ENCODE measurements at places on chromosomes 7 and 10.

DNA sequence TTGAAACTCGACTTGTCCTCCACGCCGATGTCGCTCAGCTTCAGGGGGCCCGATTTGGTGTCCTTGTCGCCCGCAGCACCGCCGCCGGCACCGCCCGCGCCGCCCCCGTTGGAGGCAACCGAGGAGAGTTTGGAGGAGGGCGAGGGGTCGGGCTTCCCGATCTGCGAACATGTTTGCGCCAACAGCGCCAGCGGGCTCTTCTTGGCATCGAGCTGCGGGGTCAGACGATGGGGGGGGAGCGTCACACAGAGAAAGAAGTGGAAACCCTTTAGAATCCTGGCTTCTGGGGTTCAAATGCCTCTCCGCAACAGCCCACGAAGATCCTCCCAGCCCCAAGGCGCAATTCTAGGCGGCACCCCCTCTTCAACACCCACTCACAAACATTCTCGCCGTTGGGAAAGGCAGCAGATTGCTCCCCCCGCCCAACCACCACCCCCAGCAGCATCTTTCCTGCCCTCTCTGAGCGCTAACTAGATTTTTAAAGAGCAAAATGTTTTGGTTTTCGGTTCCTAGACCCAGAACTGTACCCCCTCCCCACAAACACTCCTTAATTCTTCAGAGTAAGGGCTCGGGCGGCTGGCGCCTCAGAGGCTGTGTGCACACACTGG lies 1.3 kb downstream of the ZNF503 start:
- no peak for DNase-seq

DNA sequence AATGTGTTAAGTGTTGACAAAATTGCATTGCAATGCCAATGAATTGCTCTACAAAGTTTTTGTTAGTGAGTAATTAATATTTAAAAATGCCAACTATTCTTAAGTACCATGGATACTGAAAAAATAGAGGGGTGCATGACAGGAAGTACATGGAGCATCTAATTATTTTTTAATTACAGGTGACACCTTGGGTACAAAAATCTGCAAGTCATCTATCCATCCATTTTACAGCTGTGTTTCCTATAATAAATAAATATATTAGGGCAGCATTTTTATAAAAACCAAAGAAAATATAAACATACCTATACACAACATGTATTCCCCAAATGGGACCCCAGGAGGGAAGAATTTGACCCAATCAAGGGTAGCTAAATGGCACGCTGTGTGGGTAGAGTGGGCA lies 304.6 kb downstream of the XPNPEP1 start:
- DNase-seq = no peak

GRCh38 chr7:80453699-80454340 lies 58.0 kb downstream of the GNAT3 start:
- DNase-seq = no peak

DNA sequence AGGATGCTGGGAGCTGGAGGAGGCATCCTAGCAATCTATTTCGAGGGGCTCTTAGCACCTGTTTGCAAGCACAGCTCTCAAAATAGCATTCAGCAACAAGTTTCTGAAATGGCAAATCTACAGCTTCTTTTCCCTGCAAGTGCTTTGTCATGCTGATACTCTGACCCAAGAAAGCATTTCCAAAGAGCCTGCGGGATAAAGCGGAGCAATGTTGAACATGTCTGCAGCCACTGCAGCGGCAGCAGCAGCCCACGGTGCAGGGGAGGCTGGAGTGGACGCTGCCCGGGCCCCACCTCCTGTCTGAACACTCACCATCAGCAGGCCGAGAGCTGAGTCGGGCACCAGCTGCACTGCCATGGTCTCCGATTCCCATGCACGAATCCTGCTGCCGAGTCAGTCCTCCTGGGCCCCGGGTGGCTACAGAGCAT lies 964 bp downstream of the FRMD4A start:
- DNase-seq = no peak

DNA sequence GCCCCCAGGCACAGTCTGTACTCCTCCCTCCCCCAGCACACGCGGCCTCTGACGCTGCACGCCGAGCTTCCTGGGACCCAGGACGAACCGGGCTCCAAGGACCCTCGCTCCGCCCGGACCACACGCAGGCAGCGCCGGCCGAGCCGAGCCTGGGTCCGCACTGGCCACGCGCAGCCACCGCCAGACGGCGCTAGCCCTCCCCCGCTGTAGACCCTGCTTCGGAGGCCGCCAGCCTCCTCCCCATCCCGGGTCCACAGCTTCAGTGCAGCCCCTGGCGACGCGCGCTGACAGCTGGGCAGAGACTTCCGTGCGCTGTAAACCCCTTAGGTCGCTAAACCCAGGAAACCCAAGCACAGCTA lies 936 bp upstream of the TCERG1L start:
- no peak for DNase-seq

- DNase-seq = no peak
Observed at GRCh38 chr10:119651514-119652360, 557 bp downstream of the BAG3 start.

- no peak for DNase-seq
Observed at GRCh38 chr7:28093623-28094232, 86.9 kb downstream of the JAZF1 start.

DNA sequence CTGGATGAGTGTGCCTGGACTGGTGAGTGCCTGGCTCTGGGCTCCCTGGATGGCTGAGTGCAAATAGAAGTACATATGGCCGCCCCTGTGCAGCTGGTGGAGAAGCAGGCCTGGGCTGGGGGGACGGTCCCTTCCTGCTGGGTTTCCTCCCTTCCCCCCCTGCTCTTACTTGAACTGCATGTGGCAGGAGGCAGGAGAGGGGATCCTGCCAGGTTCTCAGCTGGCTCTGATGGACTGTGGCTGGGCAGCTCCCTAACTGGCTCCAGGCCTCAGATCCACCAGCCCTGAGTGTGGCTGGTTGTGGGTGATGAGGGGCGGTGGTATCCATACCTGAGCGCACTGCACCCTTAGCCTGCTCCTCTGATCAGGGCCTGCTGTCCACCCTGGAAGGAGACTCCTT lies 26.9 kb downstream of the ADCY1 start:
- no peak for DNase-seq

DNA sequence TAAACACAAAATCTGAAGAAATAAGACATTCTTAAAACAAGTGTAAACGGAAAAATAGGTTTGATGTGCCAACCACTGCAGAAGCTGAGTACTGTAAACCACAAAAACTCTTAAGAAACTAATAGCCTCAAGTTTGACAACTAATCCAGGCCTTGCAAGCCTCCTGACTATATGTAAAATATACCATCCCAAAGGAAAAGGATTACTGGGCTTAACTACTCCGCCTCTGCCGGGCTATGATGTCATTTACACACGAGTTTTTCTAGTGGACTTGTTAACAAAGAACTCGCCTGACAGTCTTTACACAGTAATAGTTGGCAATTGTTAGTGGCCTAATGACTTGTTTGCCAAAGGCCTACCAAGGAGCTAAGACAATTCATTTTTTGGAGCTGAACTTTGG lies 2.1 kb downstream of the KIF5B start:
- no peak for DNase-seq

- DNase-seq = no peak
Observed at GRCh38 chr10:106147021-106147420, 1017.5 kb downstream of the SORCS1 start.

- no peak for DNase-seq
Observed at GRCh38 chr7:135317676-135318325, 84.2 kb downstream of the STRA8 start.

DNA sequence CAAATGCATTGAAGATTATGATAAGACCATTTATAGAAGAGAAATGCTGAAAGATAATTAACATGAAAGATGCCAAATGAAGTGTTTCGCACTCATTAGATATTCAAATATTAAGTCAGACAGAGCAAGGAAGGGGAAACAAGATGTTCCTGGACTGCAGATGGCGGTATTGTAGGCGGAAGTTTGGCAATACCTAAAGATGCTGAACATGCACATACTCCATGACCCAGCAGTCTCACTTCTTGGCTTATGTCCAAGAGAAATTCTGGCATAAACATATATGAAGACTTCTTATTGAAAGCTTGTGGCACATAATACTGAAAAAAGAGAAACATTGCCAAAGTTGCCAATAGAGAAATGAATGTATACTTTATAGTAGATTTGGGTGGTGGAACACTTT lies 325.4 kb upstream of the SEMA3C start:
- DNase-seq = no peak

DNA sequence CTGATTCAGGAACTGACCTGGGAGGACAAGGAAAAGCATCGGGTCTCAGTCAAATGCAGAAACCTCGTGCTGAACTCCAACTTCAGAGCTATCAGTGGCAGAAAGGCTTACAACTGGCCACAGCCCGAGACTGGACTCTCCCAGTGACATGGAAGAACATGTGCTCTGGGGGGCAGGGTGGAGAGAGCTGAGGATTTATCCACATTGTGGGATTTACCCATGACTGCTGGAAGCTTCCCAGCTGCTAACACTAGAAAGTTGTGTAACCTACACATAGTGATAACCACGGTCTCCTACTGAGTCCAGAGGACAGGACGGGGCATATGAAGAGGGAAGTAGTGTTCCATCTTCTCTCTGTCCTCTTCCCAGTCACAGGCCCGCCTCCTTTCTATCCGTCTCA lies 103.4 kb downstream of the ITIH5 start:
- no peak for DNase-seq

GRCh38 chr10:30176776-30177533 lies 117.6 kb upstream of the JCAD start:
- no peak for DNase-seq

GRCh38 chr10:118850418-118851061 lies 95.8 kb upstream of the CACUL1 start:
- DNase-seq = peak; percentile 35

- DNase-seq = no peak
Observed at GRCh38 chr10:45471059-45471458, 97.0 kb downstream of the ALOX5 start.

- no peak for DNase-seq
Observed at GRCh38 chr7:2635810-2636701, 4.3 kb downstream of the TTYH3 start.

DNA sequence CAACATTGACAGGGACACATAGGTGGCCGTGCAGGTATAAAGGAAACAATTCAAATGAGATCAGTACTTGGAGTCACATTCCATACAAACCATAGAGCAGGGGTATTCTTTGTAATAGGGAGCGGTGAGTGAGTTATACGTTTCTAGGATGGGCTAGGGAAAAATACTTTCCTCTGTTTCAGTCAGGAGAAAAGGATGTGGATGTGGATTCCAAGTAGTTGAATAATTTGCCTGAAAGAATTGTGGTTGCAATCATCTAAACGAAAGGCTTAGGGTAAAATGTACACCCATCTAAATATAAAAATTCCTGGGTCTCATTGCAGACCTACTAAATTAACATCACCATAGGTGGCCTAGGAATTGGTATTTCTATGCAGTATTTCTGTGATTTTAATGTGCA lies 270.7 kb upstream of the IGFBP3 start:
- no peak for DNase-seq

DNA sequence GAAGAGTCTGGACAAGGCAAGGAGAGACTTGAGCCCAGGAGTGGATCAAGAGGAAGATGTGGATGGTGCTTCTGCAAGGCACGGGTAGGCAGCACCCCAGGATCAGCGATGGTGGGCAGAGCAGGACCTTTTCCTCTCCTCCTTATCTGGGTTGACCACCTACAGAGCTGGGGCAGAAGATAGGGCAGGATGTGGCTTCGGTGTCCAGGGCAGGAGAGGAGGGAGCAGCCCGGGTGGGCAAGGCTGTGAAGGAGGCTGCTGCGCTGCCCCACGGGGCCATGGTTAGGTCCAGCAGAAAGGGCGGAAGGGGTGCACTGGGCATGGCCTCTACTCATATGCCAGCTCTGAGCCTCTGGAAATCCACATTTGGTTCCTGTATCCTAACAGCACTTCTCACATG lies 20.0 kb upstream of the PARP12 start:
- no peak for DNase-seq

DNA sequence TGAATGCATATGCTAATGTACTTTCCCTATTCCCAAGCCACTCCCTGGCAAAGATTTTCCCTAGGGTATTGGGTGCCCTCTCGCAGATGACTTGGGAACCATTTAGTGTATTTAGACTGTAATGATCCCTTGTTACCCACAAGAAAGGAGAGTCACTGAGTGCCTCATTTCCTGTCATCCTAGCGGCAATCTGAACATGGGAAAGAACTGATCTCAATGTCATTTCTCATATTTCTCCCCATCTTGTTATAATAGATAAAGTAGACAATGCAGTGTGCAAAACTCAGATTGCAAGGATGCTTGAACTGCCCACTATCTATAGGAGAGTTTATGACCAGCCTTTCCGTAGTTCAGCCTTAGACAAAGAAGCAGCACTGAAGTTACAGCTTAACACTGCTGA lies 123.3 kb downstream of the MICU1 start:
- no peak for DNase-seq

DNA sequence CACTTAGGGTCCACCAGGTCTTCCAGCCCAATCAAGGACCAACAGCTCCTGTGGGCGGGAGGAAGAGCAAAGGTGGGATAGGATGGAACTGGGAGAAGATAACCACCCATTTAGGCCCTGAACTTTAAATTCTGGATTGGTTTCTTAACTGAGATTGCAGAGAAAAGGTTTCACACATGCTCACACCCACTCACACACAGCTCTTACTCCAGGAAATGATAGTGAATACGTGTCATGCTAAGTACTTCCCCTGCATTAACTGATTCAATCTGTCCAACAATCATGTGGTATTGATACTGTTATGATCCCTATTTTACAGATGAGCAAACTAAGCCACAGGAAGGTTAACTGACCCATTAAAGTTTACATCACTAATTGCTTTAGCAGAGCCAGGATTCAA lies 4.6 kb upstream of the CYP3A4 start:
- no peak for DNase-seq

- DNase-seq = no peak
Observed at GRCh38 chr7:24958399-24958798, 21.6 kb downstream of the OSBPL3 start.

DNA sequence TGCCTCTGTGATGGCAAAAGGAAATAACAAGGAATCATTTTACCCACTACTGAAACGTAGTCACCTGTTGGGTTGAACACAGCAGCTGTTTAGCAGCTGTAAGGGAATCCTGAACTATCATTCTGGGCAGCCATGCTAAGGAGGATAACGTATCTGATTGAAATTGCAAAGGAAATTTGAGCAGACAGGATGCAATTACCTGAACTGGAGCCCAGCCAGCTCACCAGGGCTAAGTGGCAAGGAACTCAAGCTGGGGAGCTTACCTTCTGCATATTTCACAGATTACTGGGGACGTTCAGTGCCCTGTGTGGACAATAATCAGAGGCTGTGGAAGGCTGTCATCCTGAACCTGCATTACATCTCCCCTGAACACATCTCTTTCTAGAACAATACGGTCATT lies 650.5 kb downstream of the SORCS3 start:
- no peak for DNase-seq

DNA sequence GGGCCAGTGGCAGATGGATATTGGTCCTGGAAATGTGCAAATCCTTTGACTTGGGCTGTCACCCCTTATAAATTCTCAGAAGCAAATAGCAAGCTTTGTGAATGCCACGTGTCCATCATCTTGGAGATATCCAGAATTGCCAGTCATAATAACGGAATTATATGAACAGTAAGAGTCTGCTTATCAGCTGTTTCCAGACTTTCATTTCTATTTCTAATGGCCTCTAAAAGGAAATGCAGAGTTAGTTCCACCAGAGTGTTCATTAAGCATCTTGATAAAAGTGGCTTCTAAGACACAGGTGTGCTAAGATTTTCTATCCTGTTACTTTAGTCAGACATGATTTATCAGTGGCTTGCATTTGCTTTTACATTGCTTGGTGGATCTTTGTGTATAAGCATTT lies 87.4 kb downstream of the RAMP3 start:
- DNase-seq = no peak

GRCh38 chr7:136664537-136664936 lies 203.9 kb upstream of the CHRM2 start:
- no peak for DNase-seq

Data from stimulated activated CD8-positive, alpha-beta memory T cell treated with anti-CD3 and anti-CD28 coated beads, Interleukin-4, amount 100 ng/mL, for 1 hour (primary cell).